ENCODE measurements at places on chromosomes 16 and 17. TPM values are rescaled to one million over a fixed set of nuclear protein-coding genes. Genes with fewer than 3 reads are reported as not detected.
A peak's percentile ranks its signal among the peaks of the same experiment; 100 is the strongest.

The UMOD gene
- not detected for total RNA-seq

DNA sequence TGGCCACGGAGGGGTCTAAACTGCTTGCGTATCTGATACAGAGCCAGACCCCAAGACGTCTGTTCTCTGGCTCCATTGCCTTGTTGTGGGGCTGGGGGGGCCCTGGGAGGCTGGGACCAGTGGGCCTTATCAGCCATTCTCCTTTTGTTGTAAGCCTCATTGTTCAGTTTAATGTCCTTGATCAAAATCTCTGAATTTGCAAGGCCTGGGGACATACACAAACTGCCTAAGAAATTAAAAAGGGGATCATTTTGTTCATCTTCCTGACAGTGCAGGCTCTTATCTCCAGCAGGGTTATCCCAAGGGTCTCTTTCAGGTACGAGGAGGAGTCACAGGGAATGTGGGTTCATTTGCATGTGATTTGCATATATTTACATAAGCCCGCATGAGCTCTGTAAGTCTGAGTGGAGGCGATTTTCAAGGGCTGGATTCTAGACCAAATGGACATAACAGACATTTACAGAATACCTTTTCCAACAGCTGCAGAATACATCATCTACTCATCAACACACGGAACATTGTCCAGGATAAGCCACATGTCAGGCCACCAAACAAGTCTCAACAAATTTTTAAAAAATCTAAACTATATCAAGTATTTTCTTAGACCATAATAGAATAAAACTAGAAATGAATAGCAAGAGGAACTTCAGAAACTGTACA lies 269.8 kb downstream of the RBFOX1 start:
- no peak for DNase-seq

DNA sequence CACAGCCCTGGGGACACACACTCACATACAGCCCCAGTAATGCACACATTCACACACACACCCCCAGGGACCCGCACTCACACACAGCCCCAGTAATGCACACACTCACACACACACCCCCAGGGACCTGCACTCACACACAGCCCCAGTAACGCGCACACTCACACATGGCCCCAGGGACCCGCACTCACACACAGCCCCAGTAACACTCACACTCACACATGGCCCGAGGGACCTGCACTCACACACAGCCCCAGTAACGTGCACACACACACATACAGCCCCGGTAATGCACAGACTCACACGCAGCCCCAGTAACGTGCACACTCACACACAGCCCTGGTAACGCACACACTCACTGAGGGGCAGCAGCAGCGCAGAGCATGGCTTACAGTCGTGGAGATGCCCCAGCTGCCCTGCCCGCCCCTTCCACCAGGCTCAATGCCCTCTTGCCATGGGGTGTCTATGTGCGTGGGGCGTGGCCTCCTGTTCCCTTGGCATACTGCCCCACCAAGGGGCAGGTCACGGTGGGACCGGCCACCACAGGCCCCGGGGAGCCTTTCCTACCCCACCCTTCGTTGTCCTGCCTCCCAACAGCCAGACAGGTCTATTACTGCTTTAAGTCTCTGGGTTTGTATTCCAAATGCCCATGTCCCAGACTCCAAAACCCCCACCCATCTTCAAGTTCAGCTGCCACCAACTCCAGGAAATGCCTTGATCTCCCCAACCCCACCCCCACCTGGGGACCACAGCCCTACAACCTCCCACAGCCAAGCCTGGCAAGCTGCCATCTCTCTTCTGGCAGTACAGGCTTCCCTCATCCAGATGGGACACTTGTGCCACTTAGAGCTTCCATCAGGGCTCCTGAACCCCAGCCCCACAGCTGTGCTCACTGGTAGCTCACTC lies 2.7 kb downstream of the CCDC102A start:
- DNase-seq = no peak

DNA sequence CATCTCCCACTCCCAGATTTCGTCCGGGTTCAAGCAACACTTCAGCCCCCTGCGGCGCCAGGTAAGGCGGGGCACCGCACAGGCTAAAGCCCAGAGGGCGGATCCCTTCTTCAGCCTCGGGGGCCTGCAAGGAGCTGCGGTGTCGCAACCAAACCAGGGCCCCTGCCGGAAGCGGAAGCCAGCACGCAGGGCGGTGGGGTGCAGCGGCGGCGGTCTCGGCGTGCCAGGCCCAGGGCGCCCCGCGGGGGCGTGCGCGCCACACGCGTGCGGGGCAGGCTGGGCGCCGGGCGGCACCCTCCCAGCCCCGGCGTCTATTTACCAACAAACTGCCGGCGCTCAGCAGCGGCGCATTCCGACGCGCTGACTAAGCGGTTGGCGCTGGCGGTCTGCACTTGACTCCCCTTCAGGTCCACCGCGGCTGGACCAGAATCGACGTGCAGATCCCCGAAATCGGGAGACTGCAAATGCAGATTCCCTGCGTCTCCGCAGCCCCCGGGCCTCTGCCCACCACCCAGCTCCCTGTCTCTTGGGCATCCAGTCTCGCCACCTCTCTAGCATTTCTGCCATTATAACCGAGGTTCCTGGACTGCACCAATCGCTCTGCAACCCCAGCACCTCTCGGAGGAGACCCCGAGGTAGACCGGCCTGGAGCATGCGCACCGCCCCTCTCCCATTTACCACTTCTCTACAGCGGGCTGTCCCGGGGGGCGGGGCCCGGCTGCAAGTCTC lies 421 bp upstream of the DLX4 start:
- peak; percentile 73 for DNase-seq

- DNase-seq = no peak
These were observed 62.6 kb downstream of the ZFHX3 start for GRCh38 chr16:72985148-72985941.

All from HT1080 (cell line).